ENCODE measurements at places on chromosomes 3 and 15. TPM values are rescaled to one million over a fixed set of nuclear protein-coding genes. Genes with fewer than 3 reads are reported as not detected.

GRCh38 chr15:78182821-78183220 lies 33.7 kb downstream of the IDH3A start:
- no peak overlapping the region for H3K27ac ChIP-seq
- no peaks in the 10 kb centered on the region for H3K4me1 ChIP-seq
- no peak overlapping the region for H3K4me3 ChIP-seq
- no peaks in the 10 kb centered on the region for H3K27me3 ChIP-seq
- no peaks in the 10 kb centered on the region for H3K36me3 ChIP-seq

DNA sequence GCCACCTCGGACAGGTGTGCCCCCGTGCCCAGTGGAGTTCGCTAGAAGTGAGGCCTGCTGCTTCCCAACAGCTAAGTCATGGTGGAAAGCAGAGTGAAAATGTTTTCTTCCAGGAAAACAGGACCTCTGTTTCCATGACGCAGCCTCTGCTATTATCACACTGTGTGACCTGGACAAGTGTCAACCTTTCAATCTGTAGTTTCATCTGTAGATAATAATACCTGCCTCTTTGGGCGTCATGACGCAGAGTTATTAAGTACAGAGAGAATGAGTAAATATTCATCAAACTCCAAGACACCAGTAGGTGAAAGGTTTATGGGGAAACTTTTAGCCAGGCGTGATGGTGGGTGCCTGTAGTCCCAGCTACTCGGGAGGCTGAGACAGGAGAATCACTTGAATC lies 62.3 kb downstream of the TMEM44 start:
- H3K27me3 ChIP-seq: peaks cover 22% of the 10 kb centered on the region
- H3K27ac ChIP-seq: no peak overlapping the region
- DNase-seq: no peak
- no peaks in the 10 kb centered on the region for H3K36me3 ChIP-seq
- H3K4me3 ChIP-seq: no peak overlapping the region
- H3K4me1 ChIP-seq: peaks cover 28% of the 10 kb centered on the region

DNA sequence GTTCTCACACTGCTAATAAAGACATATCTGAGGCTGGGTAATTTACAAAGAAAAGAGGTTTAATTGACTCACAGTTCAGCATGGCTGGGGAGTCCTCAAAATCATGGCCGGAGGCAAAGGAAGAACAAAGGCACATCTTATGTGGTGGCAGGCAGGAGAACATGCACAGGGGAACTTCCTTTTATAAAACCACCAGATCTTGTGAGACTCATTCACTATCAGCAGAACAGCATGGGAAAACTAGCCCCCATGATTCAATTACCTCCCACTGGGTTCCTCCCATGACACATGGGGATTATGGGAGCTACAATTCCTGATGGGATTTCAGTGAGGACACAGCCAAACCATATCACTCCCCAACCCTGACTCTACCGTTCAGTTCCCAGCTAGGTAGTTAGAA lies 59.7 kb upstream of the MINAR1 start:
- no peaks in the 10 kb centered on the region for H3K4me1 ChIP-seq
- no peaks in the 10 kb centered on the region for H3K36me3 ChIP-seq

GRCh38 chr3:132273036-132273435 lies 44.2 kb upstream of the ACP3 start:
- no peaks in the 10 kb centered on the region for H3K36me3 ChIP-seq
- no peak for DNase-seq
- H3K27ac ChIP-seq: no peak overlapping the region
- H3K27me3 ChIP-seq: peaks cover 8% of the 10 kb centered on the region
- no peaks in the 10 kb centered on the region for H3K4me1 ChIP-seq

DNA sequence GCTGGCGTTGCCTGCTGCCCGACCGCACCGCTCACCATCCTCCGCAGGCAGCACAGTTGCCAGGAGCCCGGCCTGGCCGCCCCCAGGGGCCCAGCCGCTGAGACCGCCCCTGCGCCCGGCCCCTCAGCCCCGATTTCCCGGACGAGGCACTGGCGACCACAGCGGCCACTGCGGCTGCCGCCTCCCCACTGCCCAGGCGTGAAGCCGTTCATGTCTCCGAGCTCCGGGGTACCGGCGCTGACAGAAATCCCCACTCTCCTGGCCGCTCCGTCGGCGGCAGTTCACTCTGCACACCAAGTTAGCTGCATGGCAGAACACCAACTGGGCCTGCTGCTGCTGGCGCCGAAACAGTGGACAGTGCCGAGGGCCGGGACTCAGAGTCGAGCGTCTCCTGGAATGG lies 8.5 kb downstream of the SELENOT start:
- peaks cover 72% of the 10 kb centered on the region for H3K4me1 ChIP-seq
- H3K36me3 ChIP-seq: peaks cover 7% of the 10 kb centered on the region
- H3K27me3 ChIP-seq: no peaks in the 10 kb centered on the region
- no peak for DNase-seq

GRCh38 chr15:71752604-71753289 lies 57.6 kb upstream of the NR2E3 start:
- peaks cover 5% of the 10 kb centered on the region for H3K27me3 ChIP-seq
- no peak overlapping the region for H3K27ac ChIP-seq
- no peak overlapping the region for H3K4me3 ChIP-seq
- H3K36me3 ChIP-seq: no peaks in the 10 kb centered on the region
- DNase-seq: peak; percentile 28
- no peaks in the 10 kb centered on the region for H3K4me1 ChIP-seq

GRCh38 chr3:48125013-48125705 lies 63.1 kb downstream of the CDC25A start:
- no peak overlapping the region for H3K27ac ChIP-seq
- H3K27me3 ChIP-seq: no peaks in the 10 kb centered on the region
- H3K4me3 ChIP-seq: no peak overlapping the region
- H3K4me1 ChIP-seq: peaks cover 4% of the 10 kb centered on the region

- no peaks in the 10 kb centered on the region for H3K4me1 ChIP-seq
- no peaks in the 10 kb centered on the region for H3K36me3 ChIP-seq
- H3K27me3 ChIP-seq: no peaks in the 10 kb centered on the region
- no peak overlapping the region for H3K4me3 ChIP-seq
- no peak overlapping the region for H3K27ac ChIP-seq
Measured at GRCh38 chr3:176696816-176697215, 500.5 kb downstream of the TBL1XR1 start.

DNA sequence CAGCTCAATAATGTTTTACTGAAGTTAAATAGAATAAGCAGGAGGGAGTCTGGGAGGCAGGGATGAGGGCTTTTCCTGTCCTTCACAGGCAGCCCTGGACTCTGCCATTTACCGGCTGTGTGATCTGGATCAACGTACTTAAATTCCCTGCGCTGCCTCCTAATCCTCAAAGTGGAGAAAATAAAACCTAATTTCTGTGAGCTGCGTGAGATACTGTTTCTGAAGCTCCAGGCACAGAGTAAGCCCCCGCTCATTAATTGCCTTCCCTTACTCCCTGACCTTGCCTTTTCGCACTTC lies 278 bp upstream of the PDIA5 start:
- DNase-seq: no peak
- no peak overlapping the region for H3K27ac ChIP-seq
- no peaks in the 10 kb centered on the region for H3K36me3 ChIP-seq
- H3K27me3 ChIP-seq: peaks cover 10% of the 10 kb centered on the region
- H3K4me1 ChIP-seq: peaks cover 39% of the 10 kb centered on the region
- peak overlapping the region; percentile 88 for H3K4me3 ChIP-seq

DNA sequence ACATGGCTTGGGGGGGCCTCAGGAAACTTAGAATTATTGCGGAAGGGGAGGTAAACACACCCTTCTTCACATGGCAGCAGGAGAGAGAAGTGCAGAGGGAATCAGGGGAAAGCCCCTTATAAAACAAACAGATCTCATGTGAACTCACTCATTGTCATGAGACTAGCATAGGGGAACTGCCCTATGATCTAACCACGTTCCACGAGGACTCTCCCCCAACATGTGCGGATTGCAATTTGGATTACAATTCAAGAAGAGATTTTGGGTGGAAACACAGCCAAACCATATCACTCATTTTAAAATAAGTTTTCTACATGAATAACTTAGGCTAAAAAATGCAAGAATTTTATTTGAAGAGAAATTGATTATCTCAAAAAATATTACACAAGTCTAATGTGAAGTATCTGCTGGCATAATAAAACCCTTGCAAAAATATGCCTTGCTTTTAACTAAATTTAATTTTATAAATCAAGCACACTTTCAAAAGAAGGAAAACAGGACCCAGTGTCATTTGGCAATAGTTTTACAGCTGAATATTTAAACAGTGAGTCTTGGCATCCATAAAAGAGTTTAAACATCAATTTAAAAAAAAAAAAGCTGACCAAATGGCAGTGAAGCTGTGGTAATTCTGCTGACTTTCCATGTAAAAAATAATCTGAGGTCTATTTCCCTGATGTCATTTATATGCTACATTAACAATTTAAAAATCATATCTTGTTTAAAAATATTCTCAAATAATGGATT lies 1057.2 kb downstream of the NAALADL2 start:
- peaks cover 2% of the 10 kb centered on the region for H3K36me3 ChIP-seq
- no peak overlapping the region for H3K27ac ChIP-seq
- no peaks in the 10 kb centered on the region for H3K27me3 ChIP-seq
- no peak overlapping the region for H3K4me3 ChIP-seq
- DNase-seq: no peak

DNA sequence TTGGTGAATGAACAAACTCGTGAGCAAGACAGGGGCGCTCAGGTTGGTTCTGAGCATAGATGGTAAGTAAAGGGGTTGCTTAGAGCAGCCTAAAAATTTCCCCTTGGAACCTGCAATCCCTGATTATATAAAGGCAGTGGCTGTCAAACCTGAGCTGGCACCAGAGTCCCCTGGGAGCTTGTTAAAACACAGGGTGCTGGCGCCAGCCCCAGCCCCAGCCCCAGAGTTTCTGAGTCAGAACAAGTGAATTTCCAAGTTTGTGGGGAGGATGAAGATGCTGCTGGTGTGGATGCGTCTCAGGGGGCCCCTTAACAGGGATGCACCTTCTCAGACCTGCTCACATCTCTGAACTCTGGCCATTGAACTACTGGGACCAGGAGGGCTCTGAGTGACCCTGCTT lies 48.2 kb downstream of the FEM1B start:
- no peaks in the 10 kb centered on the region for H3K36me3 ChIP-seq
- H3K27me3 ChIP-seq: no peaks in the 10 kb centered on the region
- no peak for DNase-seq
- H3K4me1 ChIP-seq: peaks cover 32% of the 10 kb centered on the region
- H3K27ac ChIP-seq: no peak overlapping the region

DNA sequence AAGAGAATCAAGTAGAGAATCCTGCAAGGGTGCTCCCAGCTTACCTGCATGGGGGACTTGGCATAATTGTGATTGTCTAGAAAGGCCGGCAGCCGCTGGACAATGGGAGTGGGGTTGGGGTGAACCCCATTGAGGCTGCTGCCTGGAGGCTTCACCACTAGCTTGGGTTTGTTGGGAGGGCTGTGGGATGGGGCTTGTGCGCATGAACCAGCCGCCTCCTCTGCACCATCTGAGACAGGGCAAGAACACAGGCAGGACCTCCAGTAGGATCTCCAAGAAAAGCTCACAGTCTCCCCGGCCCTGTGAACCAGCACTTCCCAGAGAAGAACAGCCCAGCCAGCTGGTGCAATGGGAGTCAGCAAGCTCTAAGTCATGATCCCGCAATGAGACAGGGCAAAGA lies 39.8 kb downstream of the SEMA3G start:
- H3K4me1 ChIP-seq: peaks cover 20% of the 10 kb centered on the region
- H3K4me3 ChIP-seq: no peak overlapping the region
- no peaks in the 10 kb centered on the region for H3K27me3 ChIP-seq
- H3K27ac ChIP-seq: peak overlapping the region; percentile 31
- peaks cover 13% of the 10 kb centered on the region for H3K36me3 ChIP-seq

- DNase-seq: no peak
- no peaks in the 10 kb centered on the region for H3K27me3 ChIP-seq
- H3K27ac ChIP-seq: no peak overlapping the region
- no peaks in the 10 kb centered on the region for H3K36me3 ChIP-seq
- H3K4me3 ChIP-seq: no peak overlapping the region
Measured at GRCh38 chr3:38314112-38314763, 32.1 kb downstream of the SLC22A14 start.

DNA sequence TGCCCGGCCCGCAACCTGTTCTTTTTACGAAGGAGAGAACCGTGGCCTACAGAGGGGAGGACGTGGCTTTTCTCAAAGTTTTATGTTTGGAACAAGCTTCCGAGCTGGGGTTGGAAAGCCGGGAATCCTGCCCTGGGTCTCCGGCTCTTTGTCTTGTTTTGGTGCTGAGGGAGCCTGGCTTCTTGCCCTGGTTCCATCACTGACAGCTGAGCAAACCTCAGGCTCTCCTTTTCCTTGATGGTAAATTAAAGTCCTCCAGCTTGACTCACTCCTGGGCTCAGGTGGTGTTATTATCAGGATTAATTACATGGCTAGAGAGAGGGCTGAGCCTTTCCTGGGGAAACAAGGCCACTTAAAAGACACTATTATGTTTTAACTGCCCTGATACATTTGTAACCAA lies 289.5 kb upstream of the RGMA start:
- H3K27ac ChIP-seq: no peak overlapping the region
- peaks cover 6% of the 10 kb centered on the region for H3K27me3 ChIP-seq
- DNase-seq: no peak
- no peak overlapping the region for H3K4me3 ChIP-seq
- H3K36me3 ChIP-seq: no peaks in the 10 kb centered on the region
- H3K4me1 ChIP-seq: no peaks in the 10 kb centered on the region

DNA sequence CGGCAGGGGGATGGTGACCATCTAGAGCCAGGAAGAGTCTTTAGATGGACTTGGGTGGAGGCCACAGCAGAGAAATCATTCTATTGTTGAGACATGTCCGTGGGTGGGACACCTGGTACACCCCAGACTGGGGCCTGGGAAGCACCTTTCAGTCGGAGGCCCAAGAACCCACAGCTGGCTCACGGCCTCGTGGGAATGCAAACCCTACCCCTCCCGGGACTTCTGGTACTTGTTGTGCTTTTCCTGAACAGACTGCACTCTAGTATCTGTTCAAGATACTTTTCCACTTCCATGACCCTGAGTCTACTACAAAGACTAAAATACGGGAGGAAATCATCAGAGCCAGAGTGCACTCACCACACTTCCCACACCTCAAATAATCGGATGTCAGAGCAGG lies 60.7 kb downstream of the BDH1 start:
- DNase-seq: no peak
- no peak overlapping the region for H3K4me3 ChIP-seq
- H3K36me3 ChIP-seq: no peaks in the 10 kb centered on the region
- H3K27me3 ChIP-seq: peaks cover 7% of the 10 kb centered on the region
- no peak overlapping the region for H3K27ac ChIP-seq

DNA sequence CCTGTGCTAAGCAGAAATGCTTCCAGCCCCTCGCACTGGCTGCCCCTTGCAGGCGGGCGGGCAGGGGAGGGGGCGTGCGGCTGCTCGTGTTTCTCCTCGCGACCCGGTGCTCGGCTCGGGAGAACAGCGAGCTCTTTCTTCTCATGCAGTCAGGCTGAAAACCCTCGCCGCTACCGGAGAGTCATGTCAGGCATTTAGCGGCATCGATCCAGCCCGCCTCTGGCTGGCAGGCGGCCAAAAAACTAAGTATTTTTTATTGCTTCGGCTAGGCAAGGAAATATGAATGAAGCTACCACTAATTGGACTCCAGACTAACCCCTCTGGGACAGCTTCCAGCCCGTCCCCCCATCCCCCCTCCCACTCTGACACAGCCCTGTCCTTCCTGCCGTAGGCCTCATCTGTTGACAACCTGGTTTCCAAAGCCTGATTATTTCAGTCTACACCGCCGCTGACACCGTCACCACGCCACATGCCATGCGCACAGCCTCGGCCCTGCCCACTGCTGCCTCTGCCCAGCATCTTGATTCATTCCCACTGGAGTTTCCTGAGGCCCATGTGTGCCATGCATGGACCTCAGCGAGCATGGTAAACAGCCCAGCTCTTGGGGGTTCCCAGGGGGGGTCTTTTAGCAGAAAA lies 35.3 kb downstream of the TLE3 start:
- H3K27ac ChIP-seq: no peak overlapping the region
- no peaks in the 10 kb centered on the region for H3K4me1 ChIP-seq
- DNase-seq: no peak
- H3K36me3 ChIP-seq: peaks cover 17% of the 10 kb centered on the region
- no peak overlapping the region for H3K4me3 ChIP-seq
- no peaks in the 10 kb centered on the region for H3K27me3 ChIP-seq

The COLQ gene
- 1.3 TPM for total RNA-seq

The RPL14 gene
- total RNA-seq: 2,782 TPM

The TWF2 gene
- total RNA-seq: 124 TPM

The ZNF662 gene
- 5.0 TPM for total RNA-seq

The PIGZ gene
- total RNA-seq: 1.7 TPM

All from activated T-cell treated with anti-CD3 and anti-CD28 coated beads, Interleukin-2, amount 50 U/mL, for 72 hours (primary cell).